ENCODE measurements at places on chromosomes 3 and 15. TPM values are rescaled to one million over a fixed set of nuclear protein-coding genes. Genes with fewer than 3 reads are reported as not detected.

DNA sequence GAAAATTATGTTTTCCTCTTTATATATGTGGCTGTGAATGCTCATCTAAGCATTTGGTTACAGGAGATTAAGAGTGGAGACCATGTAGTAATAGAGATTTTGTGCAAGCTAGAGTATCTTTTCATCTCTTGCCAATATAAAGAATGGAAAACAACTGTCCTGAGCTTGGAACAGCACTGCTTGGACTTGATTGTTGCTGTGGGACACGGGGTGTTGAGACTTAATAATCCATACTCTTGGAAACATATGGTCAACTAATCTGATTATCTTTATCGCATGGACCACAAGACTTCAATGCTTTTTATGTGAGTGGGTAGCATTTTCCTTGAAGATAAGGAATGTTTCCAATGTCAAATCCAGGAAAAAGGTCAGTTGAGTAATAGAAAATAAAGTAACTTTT, 806.3 kb downstream of the DIPK2A start:
- no peaks in the 10 kb centered on the region for H3K27me3 ChIP-seq
- no peak for DNase-seq
- no peak overlapping the region for H3K27ac ChIP-seq
- no peaks in the 10 kb centered on the region for H3K36me3 ChIP-seq
- H3K4me3 ChIP-seq: no peak overlapping the region

DNA sequence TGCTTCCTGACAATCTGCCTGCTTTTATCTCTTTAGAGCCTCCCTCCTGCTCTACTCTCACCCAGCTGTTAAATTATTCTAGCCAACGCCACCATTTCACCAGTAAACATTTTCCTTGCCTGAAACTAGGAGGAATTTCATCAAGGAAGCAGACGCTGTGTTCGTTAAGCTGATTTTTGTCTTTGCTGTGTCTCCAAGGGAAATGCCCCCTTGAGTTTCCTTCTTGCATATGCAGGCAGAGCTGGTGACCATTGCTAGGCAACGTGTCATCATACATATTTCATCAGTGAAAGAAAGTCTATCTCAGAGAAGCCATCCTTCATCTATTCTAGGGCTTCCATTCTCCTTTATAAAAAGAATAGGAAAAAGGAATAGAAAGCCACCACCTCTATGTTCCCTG, 87.0 kb upstream of the ST8SIA2 start:
- no peaks in the 10 kb centered on the region for H3K4me1 ChIP-seq
- no peak overlapping the region for H3K4me3 ChIP-seq
- no peak overlapping the region for H3K27ac ChIP-seq
- DNase-seq: no peak
- peaks cover 21% of the 10 kb centered on the region for H3K27me3 ChIP-seq

GRCh38 chr3:31449318-31449717, 83.4 kb upstream of the STT3B start:
- H3K27me3 ChIP-seq: no peaks in the 10 kb centered on the region
- no peak overlapping the region for H3K4me3 ChIP-seq
- H3K36me3 ChIP-seq: no peaks in the 10 kb centered on the region
- no peak for DNase-seq
- no peak overlapping the region for H3K27ac ChIP-seq

DNA sequence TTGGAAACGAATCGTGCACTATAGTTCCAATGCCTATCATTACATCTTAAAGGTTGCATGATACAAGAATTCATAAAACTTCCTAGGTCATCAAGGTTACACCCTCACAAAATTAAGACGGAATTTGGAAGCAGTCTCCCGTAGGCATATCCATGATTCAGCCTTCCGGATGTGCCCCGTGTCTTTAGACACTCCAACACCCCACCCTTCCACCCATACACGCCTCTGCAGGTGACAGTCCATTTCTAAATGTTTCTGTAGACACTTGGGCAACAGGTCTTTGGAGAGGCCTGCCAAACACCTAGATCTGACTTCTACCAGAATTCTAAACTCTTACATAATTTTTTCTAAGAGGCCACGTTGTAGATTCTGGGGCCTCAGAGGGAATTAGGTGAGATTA, 49.8 kb downstream of the LDHAL6B start:
- peaks cover 15% of the 10 kb centered on the region for H3K4me1 ChIP-seq
- H3K27me3 ChIP-seq: peaks cover 2% of the 10 kb centered on the region
- H3K36me3 ChIP-seq: no peaks in the 10 kb centered on the region
- no peak overlapping the region for H3K27ac ChIP-seq
- no peak for DNase-seq

DNA sequence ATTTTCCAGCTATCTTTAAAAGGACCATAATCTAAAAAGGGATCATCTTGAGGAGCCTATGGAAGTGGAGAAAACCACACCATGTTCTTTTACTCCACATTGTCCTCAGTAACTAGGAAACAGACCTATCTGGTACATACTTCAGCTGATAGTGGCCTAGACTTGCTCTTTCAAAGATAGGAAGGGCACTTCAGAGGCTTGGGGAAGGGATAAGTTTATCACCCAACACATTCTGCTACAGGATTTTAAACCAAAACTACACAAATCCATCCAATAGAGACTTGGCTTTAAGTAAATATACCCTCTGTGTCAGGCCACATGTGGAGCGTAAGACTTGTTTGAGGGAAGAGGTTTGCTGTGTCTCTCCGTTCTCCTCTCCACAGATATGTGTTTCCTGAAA, 35.4 kb downstream of the CP start:
- no peaks in the 10 kb centered on the region for H3K27me3 ChIP-seq
- DNase-seq: no peak
- H3K4me1 ChIP-seq: no peaks in the 10 kb centered on the region
- no peak overlapping the region for H3K4me3 ChIP-seq

- no peak for DNase-seq
- H3K27ac ChIP-seq: no peak overlapping the region
- H3K4me1 ChIP-seq: no peaks in the 10 kb centered on the region
These were observed 167.9 kb downstream of the DCLK3 start for GRCh38 chr3:36596419-36596818.

GRCh38 chr3:123193448-123194101, 8.2 kb upstream of the SEC22A start:
- H3K4me1 ChIP-seq: no peaks in the 10 kb centered on the region
- no peak overlapping the region for H3K27ac ChIP-seq
- H3K27me3 ChIP-seq: no peaks in the 10 kb centered on the region
- DNase-seq: no peak
- peaks cover 2% of the 10 kb centered on the region for H3K36me3 ChIP-seq

DNA sequence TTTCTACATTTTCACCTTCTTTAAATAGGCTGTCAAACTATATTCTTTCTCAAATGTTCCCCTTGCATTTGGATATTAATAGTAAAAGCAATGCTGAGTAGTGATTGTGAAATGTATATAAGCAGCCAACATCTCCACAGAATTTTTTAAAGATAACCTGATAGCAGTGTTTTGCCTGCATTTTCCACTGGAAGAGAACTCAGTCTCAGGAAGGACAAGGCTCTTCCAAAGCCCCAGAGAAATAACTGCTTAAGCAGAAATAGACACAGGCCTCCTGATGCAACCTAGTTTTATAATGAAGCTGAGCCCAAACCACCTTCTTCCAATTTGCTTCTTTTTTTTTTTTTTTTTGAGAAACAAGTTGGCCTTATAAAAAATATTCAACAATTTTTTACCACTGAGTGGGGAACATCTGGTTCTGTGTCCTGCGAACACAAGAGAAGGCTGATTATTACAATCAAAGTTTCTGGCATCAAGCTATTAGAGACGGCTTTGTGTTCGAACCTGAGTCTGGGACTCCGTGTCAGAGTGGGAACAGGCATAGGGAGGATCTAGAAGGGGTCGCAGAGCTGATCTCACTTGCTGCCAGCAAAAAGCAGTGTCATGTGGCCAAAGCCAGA, 332.5 kb upstream of the TBL1XR1 start:
- H3K27me3 ChIP-seq: no peaks in the 10 kb centered on the region
- H3K36me3 ChIP-seq: no peaks in the 10 kb centered on the region

GRCh38 chr3:15606434-15606891, 4.9 kb downstream of the BTD start:
- no peak for DNase-seq
- H3K36me3 ChIP-seq: peaks cover 15% of the 10 kb centered on the region
- no peak overlapping the region for H3K4me3 ChIP-seq

GRCh38 chr3:18866899-18867298, 281.4 kb upstream of the KCNH8 start:
- no peak overlapping the region for H3K4me3 ChIP-seq
- H3K36me3 ChIP-seq: peaks cover 4% of the 10 kb centered on the region
- no peak for DNase-seq
- H3K4me1 ChIP-seq: peaks cover 47% of the 10 kb centered on the region
- H3K27ac ChIP-seq: no peak overlapping the region

DNA sequence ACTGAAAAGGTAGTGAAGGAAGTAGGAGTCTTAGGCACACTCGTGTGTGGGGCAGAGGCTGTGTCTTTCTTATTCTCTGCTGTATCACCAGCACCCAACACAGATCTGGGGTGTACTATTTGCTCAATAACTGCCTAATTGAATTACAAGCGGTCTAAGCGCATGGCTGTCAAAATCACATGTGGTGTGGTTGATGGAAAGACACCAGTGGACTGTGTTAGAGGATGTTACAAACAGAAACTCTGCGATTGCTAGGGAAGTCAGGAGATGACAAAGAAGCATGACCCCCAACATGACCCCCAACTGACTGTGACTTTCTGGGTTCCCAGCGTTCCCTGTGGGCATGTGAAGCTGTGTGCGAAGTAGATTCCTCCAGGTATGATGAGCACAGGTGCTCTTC, 32.0 kb downstream of the ATG7 start:
- no peaks in the 10 kb centered on the region for H3K27me3 ChIP-seq
- H3K27ac ChIP-seq: no peak overlapping the region
- H3K36me3 ChIP-seq: peaks cover 67% of the 10 kb centered on the region
- H3K4me3 ChIP-seq: no peak overlapping the region

- peak overlapping the region; percentile 84 for H3K27ac ChIP-seq
- H3K4me3 ChIP-seq: no peak overlapping the region
- H3K4me1 ChIP-seq: peaks cover 43% of the 10 kb centered on the region
- DNase-seq: no peak
- no peaks in the 10 kb centered on the region for H3K27me3 ChIP-seq
These were observed 35.9 kb downstream of the PRKCI start for GRCh38 chr3:170258105-170258487.

GRCh38 chr3:69484507-69485393, 98.9 kb upstream of the FRMD4B start:
- H3K27ac ChIP-seq: no peak overlapping the region
- no peak for DNase-seq
- no peaks in the 10 kb centered on the region for H3K36me3 ChIP-seq
- no peaks in the 10 kb centered on the region for H3K4me1 ChIP-seq
- no peak overlapping the region for H3K4me3 ChIP-seq

GRCh38 chr3:57911593-57911992, 96.6 kb upstream of the FLNB start:
- no peak overlapping the region for H3K4me3 ChIP-seq
- H3K27ac ChIP-seq: no peak overlapping the region
- peaks cover 25% of the 10 kb centered on the region for H3K36me3 ChIP-seq
- no peaks in the 10 kb centered on the region for H3K4me1 ChIP-seq

GRCh38 chr3:45472795-45473194, 84.4 kb downstream of the LARS2 start:
- H3K27ac ChIP-seq: no peak overlapping the region
- no peaks in the 10 kb centered on the region for H3K27me3 ChIP-seq
- H3K4me3 ChIP-seq: no peak overlapping the region
- DNase-seq: no peak
- H3K4me1 ChIP-seq: no peaks in the 10 kb centered on the region

DNA sequence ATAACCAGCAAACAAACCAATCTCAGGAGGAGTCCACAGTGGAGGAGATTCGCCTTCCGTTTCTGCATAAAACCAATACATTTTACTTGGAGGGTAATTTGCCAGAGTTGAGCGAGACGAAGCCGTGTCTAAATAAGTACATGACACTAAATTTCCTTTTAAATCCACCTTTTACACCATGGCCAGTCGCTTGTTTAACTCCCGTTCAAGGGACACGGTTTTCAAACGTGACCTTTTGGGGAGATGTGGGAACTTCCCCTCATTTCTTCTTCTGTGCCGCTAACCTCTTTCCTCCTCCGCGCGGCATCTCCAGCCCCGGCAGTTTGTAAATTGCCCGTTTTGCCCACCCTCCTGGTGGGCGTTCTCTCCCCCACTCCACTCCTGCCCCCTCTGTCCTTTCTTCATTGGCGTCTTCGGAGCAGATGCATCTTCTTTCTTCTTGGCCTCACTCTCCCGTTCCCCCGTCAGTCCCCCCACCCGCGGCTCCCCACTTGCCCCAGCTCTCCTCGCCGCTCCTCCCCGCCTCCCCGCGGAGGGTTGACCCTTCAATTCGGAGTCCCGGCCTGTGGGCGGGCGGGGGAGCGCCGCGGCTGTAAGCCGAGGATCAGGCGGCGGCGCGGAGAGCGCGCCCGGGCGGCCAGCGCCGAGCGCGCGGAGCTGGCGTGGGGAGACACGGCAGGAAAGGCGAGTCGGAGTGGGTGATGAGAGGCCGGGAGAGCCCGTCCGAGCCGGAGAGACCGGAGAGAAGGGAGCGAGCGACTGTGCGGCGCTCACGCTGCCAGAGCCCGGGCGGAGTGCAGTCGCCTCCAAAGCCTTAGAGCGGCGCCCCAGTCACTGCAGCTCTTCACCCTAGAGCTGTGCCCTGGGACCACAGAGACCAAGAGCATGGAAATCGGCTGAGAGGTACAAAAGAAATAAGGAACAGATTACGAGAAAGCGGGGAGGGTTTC, at the start of gene NLGN1:
Gene NLGN1, plus strand, starts transcription at position 584 of the 950 bp plus-strand sequence.
- H3K36me3 ChIP-seq: no peaks in the 10 kb centered on the region
- no peak within 1 kb of the TSS for H3K27ac ChIP-seq
- H3K4me1 ChIP-seq: peaks cover 31% of the 10 kb centered on the region
- peaks cover 63% of the 10 kb centered on the region for H3K27me3 ChIP-seq
- DNase-seq: peak; percentile 21

DNA sequence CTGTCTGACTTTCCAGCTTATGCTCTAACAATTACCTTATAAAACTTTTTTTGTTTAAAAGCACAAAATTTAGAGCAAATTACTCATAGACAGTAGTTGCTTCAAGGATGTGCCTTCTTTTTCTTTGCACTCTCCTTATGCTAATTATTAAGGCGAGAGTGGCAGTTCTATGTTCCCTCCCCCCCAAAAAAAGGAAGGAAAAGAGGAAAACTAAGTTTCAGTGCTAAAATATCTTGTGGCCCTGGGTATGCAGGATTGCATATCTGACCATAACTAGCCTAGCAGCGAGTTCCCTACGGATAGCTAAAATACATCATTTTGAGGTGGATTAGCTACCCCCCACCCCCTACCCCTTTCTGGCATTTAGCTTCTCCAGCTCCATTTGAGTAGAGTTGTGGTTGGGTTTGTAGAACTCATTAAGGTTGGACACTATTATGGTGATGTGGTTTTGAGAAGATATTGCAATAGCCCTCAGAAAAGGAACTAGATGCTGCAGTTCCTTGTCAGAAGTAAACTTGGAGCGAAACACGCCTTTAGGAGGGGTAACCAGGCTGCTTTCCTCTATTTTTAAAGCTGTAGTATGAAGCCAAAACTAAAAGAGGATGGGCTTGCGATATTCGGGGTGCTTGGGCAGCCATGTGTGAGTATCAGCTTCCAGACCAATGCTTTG, 174.6 kb downstream of the AKAP13 start:
- H3K27me3 ChIP-seq: no peaks in the 10 kb centered on the region
- no peak overlapping the region for H3K27ac ChIP-seq
- DNase-seq: no peak
- peaks cover 29% of the 10 kb centered on the region for H3K36me3 ChIP-seq
- peaks cover 58% of the 10 kb centered on the region for H3K4me1 ChIP-seq
- H3K4me3 ChIP-seq: no peak overlapping the region

- no peak overlapping the region for H3K4me3 ChIP-seq
- DNase-seq: peak; percentile 50
- H3K27ac ChIP-seq: no peak overlapping the region
- peaks cover 11% of the 10 kb centered on the region for H3K4me1 ChIP-seq
- H3K27me3 ChIP-seq: no peaks in the 10 kb centered on the region
These were observed 106.3 kb downstream of the ZBTB20 start for GRCh38 chr3:115040673-115041286.

Gene DNAH12
- not detected for total RNA-seq

Gene TXNRD3
- 2.5 TPM for total RNA-seq

Gene TMC3
- not detected for total RNA-seq

Gene CFAP20DC
- total RNA-seq: 3.5 TPM

Gene WWTR1
- total RNA-seq: 0.46 TPM

Data from activated CD4-positive, alpha-beta T cell treated with anti-CD3 and anti-CD28 coated beads for 36 hours (primary cell).